ENCODE measurements at places on chromosomes 13 and 19.

DNA sequence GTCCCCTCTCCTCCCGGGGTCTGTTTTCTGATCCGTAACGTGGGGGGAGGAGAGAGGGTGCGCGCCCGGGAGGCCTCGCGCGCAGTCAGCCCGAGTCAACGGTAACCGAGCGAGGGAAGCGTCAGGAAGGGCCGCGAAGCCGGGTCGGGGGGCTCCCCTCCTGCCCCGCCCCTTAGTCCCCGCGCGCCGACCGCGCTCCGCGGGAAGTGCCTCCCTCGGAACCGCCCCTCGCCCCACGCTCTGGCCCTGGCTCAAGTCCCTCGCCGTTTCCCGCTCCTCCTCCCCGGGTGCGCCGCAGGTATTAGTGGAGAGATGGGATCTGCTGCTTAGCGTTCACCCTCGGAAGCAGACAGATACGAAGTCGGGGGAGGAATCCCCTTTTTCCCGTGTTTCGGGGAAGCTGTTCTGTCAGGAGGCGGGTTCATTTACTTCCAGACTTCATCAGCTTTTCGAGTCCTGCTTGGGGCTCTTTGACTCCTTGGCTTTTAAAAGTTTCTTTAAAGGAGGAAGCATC is 770 bp downstream of the HNRNPM start:
- peak; percentile 21 for DNase-seq

DNA sequence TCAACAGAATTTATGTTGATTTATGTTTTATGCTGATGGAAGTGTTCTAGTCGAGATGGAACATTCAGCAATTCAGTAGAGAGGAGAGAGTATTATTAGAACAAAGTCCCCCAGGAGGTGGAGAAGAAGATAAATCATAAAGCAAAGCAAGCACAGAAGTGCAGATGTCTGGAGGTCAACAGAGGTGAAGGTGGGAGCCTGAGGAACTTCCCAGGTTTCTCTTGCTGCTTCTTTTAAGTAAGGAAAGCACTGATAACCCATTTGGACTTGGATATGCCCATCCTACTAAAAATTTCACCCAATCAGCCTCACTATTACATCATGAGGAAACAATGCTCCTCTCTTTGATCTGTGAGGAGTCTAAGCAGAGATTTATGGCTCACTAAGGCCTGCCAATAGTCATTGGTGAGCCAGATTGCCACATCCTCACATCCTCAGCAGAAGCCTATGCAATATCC is 98.8 kb downstream of the EPSTI1 start:
- no peak for DNase-seq

DNA sequence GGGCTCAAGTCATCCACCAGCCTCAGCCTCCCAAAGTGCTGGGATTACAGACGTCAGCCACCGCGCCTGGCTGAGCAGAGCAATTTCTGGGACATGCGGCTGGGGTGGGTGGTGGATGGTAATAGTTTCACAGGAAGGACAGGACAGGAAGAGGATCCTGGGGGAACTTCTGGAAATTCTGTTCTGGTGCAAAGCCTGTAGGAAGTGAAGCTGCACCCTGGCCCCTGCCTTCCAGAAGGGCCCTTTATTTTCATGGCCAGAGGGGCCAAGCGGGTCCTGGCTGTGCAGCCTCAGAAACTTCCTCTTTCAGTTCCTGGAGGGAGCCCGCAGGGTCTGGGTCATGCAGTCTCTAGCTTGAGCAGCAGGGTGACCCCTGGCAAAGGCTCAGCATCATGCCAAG is 15.7 kb downstream of the FEM1A start:
- DNase-seq: no peak

DNA sequence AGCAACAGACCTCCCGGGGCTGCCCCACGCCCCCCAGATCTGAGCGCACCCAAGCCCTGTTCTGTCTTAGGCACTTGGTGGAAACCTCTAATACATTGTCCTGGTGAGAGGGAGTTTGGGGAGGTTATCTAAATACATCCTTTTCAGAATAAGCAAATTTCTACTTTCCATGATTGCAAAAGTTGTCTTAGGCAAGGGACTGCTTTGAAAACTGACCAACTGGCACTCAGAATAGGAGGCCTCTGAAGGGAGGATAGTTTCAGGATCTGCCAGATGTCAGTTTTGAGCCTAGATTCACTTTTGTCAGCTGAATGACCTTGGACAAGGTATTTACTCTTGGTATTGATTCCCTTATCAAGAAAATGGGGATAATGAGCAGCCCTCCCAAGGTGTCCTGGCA is 11.8 kb downstream of the SERP2 start:
- DNase-seq: no peak

- no peak for DNase-seq
These were observed 39.7 kb upstream of the RXFP2 start for GRCh38 chr13:31699650-31700049.

GRCh38 chr19:37362733-37363132 is 8.2 kb upstream of the ZNF527 start:
- DNase-seq: no peak

- DNase-seq: no peak
These were observed 13.9 kb upstream of the FBXO27 start for GRCh38 chr19:39046037-39046821.

DNA sequence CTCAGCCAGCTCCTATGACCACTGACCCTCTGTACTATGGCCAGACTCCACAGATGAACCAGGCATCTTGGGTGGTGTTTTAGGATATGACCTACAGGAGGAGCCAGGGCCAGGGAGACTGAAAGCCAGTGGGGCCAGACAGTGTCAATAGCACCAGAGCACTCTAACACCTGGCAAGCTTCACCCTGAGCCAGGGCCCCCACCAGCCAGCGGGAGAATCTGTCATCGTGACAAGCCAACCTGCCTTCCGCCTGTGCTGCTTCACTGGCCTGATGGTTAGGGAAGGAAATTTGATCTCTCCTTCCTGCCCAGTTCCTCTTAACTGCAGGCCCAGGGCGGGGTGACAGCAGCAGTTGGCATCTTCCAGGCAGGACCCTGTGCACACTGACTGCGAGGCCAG is 222.4 kb downstream of the UQCRFS1 start:
- no peak for DNase-seq

DNA sequence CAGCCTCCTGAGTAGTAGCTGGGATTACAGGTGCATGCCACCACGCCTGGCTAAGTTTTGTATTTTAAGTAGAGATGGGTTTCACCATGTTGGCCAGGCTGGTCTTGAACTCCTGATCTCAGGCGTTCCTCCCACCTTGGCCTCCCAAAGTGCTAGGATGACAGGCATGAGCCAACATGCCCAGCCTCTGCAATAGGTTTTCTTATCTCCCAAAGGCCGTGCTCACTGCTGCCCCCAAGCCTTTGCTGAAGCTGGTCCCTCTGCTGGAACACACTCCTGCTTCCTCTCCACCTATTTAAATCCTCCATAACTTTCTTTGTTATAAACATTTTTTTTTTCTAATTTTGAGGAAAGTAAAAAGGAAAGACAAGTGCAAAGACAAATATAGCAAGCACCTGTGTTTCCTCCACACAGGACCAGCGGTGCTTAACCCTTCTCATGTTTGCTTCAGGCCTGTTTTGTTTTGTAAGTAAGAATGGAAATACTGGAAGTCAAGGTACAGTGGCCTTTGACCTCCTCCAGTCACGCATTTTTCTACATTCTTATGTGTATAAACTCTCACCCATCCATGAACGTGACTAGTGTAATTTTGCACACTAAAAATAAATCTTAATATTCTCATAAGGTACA is 14.5 kb upstream of the TNFAIP8L1 start:
- no peak for DNase-seq

DNA sequence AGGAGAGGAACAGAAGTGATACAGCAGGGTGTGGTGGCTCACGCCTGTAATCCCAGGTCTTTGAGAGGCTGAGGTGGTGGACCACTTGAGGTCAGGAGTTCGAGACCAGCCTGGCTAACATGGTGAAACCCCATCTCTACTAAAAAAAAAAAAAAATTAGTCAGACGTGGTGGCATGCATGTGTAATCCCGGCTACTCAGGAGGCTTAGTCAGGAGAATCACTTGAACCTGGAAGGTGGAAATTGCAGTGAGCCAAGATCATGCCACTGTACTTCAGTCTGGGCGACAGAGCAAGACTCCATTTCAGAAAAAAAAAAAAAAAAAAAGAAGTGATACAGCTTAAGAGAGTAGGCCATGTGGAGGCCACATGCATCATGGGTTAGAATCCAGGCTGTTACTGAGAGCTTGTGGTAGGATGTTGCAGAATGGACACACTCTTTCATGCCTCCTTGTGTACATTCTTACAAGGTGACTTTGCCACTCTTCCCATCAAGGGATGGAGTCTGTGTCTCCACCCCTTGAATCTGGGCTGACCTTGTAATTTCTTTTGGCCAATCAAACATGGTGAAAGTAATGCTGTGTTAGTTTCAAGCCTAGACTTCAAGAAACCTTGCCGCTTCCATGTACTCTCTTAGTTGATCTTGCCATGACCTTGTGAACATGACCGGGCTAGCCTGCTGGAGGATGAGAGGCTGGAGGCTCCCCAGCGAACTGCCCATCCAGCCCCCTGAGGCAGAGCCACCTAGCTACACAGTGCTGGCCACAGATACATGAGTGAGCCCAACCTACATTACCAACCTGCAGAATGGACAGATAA is 12.3 kb downstream of the FAM187B start:
- no peak for DNase-seq
